Brain pericyte (primary cell): ENCODE measurements at places on chromosomes 5 and 9.

GRCh38 chr5:96668725-96669124 is 6.5 kb downstream of the CAST start:
- no peak for DNase-seq

GRCh38 chr9:78691542-78691941 is 394.6 kb downstream of the PSAT1 start:
- no peak for DNase-seq

DNA sequence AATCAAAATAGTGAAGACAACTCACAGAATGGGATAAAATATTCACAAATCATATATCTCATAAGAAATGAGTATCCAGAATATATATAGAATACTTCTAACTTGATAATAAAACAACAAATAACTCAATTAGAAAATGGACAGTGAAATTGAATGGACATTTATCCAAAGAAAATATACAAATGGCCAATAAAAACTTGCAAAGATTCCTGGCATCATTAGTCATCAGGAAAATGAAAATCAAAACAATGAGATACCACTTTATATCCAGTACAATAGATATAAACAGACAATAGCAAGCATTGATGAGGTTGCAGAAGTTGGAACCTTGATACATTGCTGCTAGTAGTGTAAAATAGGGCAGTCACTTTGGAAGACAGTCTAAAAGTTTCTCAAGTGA is 12.8 kb upstream of the TLR4 start:
- peak; percentile 26 for DNase-seq

- no peak for DNase-seq
Observed at GRCh38 chr9:13665418-13666066, 386.1 kb upstream of the MPDZ start.

- no peak for DNase-seq
Observed at GRCh38 chr5:30103452-30104202, 1089.9 kb upstream of the CDH6 start.

DNA sequence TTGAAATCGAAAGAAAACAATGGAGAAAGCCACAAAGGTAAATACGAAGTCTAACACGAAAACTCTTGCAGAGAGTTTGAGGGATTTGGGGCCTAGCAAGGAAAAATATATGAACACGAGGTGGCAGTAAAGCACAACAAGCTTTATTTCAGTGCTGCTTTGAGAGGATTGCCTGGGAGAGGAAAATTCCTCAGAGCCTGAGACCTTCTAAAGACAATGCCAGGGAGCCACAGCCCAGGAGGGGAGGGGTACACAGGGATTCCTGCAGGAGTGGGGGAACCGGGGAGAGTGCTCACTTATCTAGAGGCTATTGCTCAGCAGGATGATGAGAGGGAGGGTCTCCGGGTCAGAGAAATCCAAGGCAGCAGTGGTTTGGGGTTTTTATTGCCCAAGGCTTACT is 134.9 kb upstream of the ADCY2 start:
- no peak for DNase-seq

GRCh38 chr5:14502294-14502690 is 79.3 kb upstream of the OTULINL start:
- DNase-seq = no peak

DNA sequence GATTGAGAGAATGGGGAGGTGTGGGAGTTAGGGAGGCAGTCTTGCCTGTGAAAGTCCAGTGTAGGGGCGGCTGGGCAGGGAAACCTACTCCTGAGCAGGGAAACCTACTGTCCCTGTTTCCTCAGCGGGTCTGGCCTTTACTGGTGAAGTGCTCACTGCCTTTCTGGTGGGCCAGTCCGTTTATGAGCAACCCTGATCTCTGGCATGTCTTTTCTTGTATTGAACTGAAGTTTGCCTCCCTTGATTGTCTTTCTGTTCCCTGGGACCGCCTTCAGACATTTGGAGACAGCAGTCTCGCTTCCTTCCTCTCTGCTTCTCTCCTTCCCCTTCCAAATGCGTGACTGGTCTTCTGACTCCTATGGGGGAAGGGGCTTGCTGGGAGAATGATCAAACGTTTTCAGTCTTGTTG is 2.9 kb downstream of the SNX18 start:
- no peak for DNase-seq

DNA sequence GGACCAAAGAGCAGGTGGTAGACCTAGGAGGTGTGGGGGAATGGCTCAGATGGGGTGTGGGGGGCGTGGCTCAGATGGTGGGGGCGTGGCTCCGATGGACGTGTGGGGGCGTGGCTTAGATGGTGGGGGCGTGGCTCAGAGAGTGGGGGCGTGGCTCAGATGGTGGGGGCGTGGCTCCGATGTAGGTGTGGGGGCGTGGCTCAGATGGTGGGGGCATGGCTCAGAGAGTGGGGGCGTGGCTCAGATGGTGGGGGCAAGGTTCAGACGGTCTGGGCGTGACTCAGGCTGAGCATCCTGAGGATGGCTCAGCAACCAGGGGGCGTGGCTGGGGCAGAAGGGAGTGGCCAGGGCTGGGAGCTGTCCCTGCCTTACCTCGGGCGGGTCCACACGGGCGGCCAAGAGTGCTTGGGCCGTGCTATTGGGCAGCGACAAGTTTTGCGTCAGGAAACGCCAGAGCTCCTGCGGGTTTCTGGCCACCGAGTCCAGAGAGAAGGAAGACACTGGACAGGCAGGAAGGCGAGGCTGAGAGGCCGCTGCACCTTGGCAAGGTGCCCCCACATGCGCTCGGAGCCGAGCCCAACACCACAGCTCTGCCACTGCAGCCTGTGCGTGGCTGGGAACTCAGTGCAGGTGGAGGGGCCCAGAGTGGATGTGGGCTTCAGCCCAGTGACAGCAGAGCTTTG is 5.9 kb downstream of the ABCA2 start:
- no peak for DNase-seq

DNA sequence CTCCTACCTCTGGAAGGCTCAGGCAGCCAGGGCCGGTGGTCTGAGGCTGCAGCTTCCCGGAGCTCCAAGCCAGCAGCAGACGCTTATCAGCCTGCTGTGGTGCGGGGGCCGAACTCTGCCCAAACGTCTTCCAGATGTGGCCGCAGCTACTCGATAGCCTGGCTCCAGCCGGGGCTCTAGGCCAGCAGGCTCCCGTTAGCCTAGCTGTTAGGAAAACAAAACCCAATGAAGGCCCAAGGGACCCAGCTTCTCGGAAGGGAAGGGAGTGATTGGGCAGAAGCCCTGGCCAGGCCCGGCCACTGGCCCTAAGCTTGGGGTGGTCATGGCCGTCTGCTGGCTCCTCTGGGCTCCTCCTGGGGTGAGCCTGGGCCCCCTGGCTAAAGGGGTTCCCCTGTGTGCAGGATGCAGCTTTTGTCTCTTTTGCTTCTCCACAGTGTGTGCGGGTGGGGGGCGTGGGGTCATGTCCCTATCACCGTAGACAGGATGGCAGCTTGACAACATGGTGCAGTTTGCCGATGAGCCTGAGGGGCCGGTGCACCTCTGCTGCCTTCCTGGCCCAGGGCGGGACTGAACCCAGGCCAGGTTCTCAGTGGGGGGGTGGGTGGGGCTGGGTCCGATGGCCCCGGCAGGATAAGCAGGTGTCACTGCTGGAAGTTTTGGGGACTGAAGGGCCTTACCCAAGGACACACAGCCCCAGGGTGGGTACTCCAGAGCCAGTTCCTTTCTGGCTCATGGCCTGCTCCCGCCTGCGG is 18.7 kb downstream of the MYMK start:
- peak; percentile 45 for DNase-seq

DNA sequence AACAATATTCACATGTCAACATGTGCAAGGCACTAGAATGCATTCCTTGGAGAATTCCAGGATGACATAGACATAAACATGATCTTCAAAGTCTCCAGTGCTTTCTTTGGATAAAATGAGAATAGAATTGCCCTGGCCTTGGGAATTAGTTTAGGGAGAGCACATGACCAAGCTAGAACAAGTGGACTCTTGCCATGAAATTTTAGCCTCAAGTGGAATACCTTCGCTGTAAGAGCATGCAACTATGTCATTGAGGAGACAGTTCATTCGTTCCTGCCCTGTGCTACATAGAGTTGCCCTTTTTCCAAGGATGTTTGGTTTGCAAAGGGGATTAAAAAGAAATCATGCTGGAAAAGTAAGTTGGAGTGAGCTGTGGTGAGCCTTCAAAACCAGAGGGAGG is 42.7 kb downstream of the ZFAND5 start:
- no peak for DNase-seq

GRCh38 chr5:83085106-83085505 is 7.8 kb downstream of the XRCC4 start:
- DNase-seq = no peak

DNA sequence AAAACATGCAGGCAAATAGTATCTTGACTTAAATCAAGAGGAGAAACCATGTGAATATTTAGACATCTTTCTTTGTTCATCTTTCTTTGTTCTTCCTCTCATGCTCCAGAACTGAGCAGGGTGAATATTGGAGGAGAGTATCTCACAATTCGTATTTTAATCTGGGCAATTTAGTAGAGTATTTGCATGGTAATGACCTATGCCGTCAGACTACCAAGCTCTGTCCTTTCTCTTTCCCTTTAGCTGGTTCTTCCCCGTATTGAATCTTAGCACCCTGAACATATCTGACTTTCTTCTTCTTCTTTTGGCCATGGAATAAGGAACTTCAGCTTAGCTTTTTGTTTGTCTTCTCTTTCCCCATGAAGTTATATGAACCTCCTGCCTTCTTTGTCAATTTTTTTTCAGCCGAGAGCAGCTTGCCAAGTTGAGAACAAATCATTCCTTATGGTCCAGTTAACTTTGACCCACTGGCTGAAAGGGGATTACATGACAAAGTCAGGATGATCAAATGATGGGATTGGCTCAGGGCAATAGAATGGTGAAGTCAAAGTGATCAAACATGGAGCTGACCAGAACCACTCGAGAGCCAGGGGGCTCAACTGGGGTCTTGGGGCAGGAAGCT is 95.8 kb downstream of the DAPK1 start:
- no peak for DNase-seq

DNA sequence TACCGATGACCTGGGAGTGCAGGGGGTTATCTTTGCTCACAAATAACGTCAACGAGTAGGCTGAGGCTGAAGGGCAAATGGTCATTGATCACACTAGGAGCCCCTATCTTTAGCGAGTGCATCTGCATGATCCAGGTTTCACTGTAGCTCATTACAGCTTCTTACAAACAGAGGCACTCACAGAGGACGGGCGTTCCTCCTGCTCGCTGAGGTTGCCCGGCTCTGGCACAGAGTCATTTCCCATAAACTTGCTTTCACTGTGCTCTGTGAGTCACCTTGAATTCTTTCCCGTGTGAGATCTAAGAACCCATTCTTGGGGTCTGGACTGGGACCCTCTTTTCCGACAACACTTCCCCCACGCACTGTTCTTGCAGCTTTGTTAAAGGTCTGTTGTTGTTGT is 1.9 kb upstream of the PAEP start:
- no peak for DNase-seq

GRCh38 chr9:103281126-103281525 is 286.0 kb downstream of the CYLC2 start:
- DNase-seq = no peak

DNA sequence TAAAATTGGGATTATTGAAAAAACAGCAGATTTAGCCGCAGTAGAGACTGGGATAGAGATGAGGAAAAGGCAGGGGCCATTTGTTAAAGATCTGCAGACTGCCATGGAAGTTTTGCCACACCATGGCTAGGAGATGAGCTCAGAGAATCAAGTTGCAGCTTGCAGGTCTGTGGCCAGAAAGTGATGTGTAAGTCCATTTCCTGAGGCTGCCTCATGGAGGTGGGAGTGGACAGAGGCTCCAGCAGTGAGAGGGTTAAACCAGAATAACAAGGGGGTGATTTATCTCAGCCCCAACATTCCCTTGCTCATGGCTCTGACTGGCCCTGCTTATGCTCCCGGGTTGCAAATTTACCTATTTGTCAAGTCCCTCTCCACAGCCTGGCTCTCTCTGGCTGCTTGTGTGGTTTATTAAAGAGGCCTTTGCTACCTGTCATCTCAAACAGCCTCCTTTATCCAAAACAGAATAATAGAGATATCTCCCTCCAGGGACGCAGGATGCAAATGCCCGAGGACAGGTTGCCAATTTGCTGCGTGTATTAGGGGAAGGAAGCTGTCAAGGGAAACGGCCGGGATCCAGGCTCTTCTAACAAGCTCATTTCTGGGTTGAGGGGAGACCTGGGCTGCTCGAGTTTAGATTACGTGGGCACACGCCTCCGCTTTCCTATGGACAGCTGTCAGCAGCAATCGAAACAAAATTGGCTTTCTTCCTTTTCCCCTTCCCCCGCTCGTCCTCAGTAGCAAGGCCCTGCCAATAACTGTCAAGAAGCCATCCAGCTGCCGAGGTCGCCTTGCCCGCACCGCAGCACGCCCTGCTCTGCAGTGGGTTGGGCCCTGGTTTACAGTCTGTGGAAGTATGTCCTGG is 72.8 kb upstream of the PITX1 start:
- no peak for DNase-seq

GRCh38 chr5:93649234-93649900 is 66.3 kb downstream of the NR2F1 start:
- no peak for DNase-seq

- no peak for DNase-seq
Observed at GRCh38 chr5:90353254-90353653, 56.3 kb downstream of the CETN3 start.

- DNase-seq = no peak
Observed at GRCh38 chr5:132459031-132459982, 31.3 kb downstream of the IRF1 start.

- no peak for DNase-seq
Observed at GRCh38 chr9:34570376-34570775, 19.1 kb downstream of the CNTFR start.

DNA sequence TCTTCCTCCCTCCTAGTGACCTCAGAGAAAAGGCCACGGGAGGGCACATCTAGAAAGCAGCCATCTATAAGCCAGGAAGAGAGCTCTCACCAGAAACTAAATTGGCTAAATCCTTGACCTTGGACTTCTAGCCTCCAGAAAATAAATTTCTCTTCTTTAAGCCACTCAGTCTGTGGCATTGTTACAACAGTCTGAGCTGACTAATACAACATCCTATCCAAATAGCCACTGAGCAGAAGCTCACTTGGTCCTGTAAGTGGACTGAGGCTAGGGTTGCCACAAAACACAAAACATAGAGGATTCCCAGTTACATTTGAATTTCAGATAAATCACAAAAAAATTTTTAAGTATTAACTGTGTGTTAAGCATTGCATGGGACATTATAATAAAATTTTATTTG is 383.4 kb downstream of the MLLT3 start:
- no peak for DNase-seq

GRCh38 chr9:107972346-107972745 is 482.8 kb upstream of the KLF4 start:
- no peak for DNase-seq

DNA sequence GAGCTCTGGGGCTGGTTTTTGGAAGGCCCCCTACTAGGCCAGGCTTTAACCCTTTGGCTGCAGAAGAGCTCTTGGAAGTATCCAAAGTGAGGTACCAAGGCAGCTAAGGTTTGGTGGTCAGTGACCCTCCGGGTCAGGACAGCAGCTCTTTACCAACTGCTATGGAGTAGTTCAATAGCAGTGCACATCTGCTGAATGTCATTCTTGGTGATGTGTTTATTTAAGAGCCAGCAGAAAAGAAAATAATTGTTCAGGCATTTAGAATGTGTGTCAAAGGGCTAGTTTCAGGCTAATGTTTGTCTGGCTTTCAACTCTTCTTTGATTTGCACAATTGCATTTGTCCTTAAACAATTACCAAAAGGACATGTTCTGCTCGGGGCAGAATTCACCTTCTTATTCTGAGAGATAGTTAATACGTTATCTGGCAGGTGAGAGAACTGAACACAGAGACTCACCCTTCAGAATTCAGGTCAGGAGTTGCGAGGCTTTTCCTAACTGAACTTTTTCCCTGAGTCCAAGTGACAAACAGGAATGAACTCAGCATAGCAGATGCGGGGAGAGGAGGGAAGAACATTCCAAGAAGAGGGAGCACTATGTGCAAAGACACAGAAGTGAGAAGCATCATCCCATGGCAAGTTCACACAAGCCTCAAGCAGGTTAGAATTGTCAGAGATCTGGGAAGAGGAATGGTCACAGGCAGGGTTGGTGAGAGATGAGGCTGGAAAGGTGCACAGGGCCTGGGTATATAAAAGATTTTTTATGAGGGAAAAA is 556.7 kb upstream of the TLE4 start:
- DNase-seq = no peak
